ENCODE measurements at places on chromosomes 4 and X. TPM values are rescaled to one million over a fixed set of nuclear protein-coding genes. Genes with fewer than 3 reads are reported as not detected.

Gene PCSK1N
- 2.9 TPM for total RNA-seq

Gene SYTL5
- 0.66 TPM for total RNA-seq

Gene TDO2
- 0.11 TPM for total RNA-seq

Gene CYBB
- total RNA-seq, result not detected

Gene TEX13B
- total RNA-seq, result 0.12 TPM

Gene OTUD6A
- total RNA-seq, result under 0.01 TPM

Gene INTS6L
- 5.6 TPM for total RNA-seq

Gene VEGFC
- 45.3 TPM for total RNA-seq

Gene CHRNA9
- total RNA-seq, result 0.12 TPM

Gene SYP
- total RNA-seq, result 0.33 TPM

Gene MUC7
- total RNA-seq, result not detected

Gene PPID
- total RNA-seq, result 36.0 TPM

Gene CCSER1
- 2.9 TPM for total RNA-seq

Gene RIBC1
- 0.66 TPM for total RNA-seq

Gene FRMD7
- total RNA-seq, result not detected

Gene JAKMIP1
- total RNA-seq, result not detected

Gene CENPI
- 18.1 TPM for total RNA-seq

Gene BGN
- total RNA-seq, result 27.9 TPM

Gene CNKSR2
- total RNA-seq, result 2.4 TPM

Gene CHRDL1
- total RNA-seq, result 1.2 TPM

Gene IL3RA
- total RNA-seq, result not detected

Gene RBM46
- not detected for total RNA-seq

Gene SH3RF1
- total RNA-seq, result 31.9 TPM

Gene HMX1
- total RNA-seq, result not detected

Gene UGT8
- 1.00 TPM for total RNA-seq

Gene BANK1
- 1.00 TPM for total RNA-seq

Gene DOK7
- total RNA-seq, result not detected

Gene GK
- 52.5 TPM for total RNA-seq

Gene IL13RA2
- total RNA-seq, result 100 TPM

Gene NUDT11
- total RNA-seq, result 12.2 TPM

Gene VCX
- total RNA-seq, result not detected

Gene HS3ST1
- total RNA-seq, result under 0.01 TPM

Gene SMIM9
- total RNA-seq, result not detected

Gene HSFX1
- total RNA-seq, result 1.00 TPM

Gene ZAR1
- total RNA-seq, result under 0.01 TPM

Gene ARAF
- total RNA-seq, result 12.3 TPM

Gene IBSP
- total RNA-seq, result not detected

Gene TACC3
- 12.9 TPM for total RNA-seq

Gene ZCCHC12
- 0.12 TPM for total RNA-seq

Gene ZXDA
- total RNA-seq, result 5.3 TPM

Gene FAAH2
- not detected for total RNA-seq

Gene MAGEC3
- total RNA-seq, result not detected

Gene DMRTC1B
- not detected for total RNA-seq

Gene GTPBP6
- 51.8 TPM for total RNA-seq

Gene NHS
- total RNA-seq, result 2.3 TPM

Gene TEX11
- not detected for total RNA-seq

Gene SHROOM4
- total RNA-seq, result 0.62 TPM

Gene MAML3
- total RNA-seq, result 2.1 TPM

Gene SPANXN5
- total RNA-seq, result not detected

Gene TNIP3
- 0.25 TPM for total RNA-seq

Measured in uterine smooth muscle cell (primary cell).